ENCODE measurements at places on chromosomes 16 and 17.

- DNase-seq = no peak
These were observed 7.9 kb upstream of the SCNN1G start for GRCh38 chr16:23174622-23175021.

- no peak for DNase-seq
These were observed 1.2 kb downstream of the SEPHS2 start for GRCh38 chr16:30444231-30445148.

DNA sequence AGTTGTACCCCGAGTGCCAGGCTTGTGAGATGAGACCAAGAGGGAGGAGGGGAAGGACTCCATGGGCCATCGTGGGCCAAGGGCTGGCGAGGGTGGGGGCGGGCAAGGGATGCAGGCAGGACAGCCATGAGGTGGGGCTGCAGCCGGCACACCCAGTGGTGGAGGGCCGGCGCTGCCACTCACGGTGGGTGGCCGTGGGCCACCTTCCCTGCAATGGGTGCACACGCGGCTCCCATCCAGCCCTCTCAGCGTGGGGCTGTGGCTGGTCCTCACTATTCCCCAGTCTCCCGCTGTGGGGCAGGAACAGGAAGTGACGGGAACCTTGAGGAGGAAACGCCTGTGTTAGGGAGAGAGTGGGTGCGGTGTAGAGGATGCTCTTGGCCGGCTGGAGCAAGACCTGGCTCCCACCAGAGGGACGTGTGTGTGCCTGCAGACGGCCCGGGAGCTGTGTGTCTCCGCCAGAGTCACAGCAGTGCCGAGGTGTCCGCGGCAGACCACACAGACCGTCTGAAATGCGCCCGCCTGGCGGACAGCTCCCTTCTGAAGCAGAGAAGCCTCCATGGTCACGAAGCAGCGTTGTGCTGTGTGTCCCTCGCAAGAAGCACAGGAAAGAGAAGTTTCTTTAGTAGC, 23.6 kb downstream of the CIBAR2 start:
- no peak for DNase-seq

- DNase-seq = peak; percentile 83
These were observed 73.3 kb downstream of the XYLT1 start for GRCh38 chr16:17397499-17397891.

GRCh38 chr17:29563816-29564215, 3.0 kb downstream of the ABHD15 start:
- no peak for DNase-seq

DNA sequence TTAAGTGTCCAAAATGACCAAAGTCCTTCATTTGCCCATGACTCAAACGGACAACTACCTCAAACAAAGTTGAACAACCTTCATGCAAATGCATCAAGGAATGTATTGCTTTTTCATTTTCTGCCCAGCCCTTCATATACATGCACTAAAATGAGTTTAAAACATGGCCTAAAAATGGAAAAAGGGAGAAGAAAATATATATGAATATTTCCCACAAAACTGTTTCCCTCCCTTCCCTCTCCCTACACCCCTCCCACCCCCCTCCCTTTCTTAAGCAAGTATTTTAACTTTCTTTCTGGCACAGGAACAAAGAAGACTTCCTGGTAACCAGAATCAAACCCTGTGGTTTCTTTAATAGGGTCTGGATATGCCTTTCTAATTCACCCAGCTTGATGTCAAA, 5.5 kb upstream of the FBXL20 start:
- DNase-seq = no peak

DNA sequence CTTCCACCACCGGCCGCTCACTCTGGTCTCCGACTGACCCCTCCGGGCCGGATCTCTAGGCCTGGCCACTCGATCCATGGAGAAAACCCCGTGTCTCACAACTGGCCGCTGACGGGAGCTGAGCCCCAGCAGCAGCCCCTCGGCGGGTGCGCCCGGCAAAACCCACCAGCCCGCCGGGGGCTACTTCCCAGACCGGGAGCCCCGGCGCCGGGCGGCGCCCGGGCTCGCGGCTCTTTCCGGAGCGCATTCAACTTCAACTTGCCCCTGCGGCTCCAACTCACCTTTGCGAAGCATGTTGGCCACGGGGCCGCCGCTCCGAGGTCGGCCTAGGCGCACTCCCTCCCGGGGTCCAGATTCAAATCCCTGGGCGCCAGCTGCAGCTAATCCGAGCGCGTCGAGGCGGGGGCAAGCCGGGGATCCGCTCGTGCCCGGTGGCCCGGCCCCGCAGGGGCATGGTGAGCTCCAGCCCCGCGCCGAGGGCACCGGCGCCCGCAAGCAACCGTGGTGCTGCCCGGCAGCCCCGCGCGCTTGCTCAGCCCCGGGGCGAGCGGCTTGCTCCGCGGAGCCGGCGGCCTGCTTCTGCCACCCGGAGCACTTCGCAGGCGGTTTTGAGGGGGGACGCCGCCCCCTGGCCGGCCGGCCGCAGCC, 438 bp downstream of the RTN4RL1 start:
- peak; percentile 27 for DNase-seq

- no peak for DNase-seq
These were observed 4.7 kb downstream of the SOCS3 start for GRCh38 chr17:78355045-78355641.

- no peak for DNase-seq
These were observed 109.9 kb upstream of the ZFHX3 start for GRCh38 chr16:73157861-73158260.

DNA sequence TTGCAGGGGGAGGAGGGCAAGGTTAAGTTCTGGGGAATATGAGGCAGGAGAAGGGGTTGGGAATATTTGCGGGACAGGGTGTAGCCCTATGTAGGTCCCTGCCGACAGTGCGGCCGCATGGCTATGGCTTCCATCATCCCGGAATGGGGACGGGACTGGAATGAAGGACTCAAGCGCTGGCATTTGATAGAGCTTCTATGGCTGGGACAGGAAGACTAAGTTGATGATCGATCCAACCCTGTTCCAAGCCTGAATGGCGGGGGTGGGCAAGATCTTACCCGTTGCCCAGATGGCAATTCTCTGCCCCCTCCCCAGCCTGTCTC, 47.1 kb downstream of the SRCIN1 start:
- DNase-seq = no peak

GRCh38 chr17:68482576-68483041, 25.3 kb upstream of the WIPI1 start:
- no peak for DNase-seq

DNA sequence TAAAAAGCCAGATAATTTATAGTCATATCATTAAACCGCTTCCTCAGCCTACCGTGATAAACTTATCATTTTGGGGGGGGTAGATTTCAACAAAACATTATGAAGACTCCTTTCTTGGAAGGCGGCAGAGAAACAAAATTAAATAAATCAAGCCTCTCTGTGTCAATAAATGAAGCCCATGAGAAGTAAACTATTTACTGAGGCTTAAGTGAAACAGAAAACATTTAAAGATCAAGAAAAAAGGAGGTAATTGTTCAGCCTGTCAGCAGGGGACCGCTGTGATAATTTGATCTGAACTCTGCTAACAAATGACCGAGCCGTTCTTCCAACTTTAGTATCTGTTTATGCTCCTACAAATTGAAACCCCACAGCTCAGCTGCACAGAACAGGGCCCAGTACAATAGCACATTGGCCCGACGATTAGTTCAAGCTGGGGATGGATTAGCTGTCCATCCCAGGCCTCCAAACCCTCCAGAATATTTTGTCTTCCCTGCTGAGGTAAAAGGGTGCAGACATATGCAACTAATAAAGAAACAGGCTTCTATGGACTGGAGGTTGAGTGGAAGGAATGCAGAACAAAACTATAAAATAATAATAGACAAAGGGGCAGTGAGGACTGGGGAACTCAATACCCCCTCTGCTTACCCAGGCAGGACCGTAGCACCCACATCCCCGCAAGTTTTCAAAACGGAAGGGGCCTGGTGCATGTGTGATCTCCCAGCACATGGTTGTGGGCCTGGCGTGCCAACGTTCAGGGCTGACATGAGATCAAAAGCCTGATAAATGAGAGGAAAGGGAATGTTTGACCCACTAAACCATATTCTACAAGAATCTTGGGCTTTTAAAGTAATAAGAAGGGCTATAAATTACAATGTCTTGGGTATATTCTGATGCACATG, 298.1 kb upstream of the IRX5 start:
- DNase-seq = no peak

DNA sequence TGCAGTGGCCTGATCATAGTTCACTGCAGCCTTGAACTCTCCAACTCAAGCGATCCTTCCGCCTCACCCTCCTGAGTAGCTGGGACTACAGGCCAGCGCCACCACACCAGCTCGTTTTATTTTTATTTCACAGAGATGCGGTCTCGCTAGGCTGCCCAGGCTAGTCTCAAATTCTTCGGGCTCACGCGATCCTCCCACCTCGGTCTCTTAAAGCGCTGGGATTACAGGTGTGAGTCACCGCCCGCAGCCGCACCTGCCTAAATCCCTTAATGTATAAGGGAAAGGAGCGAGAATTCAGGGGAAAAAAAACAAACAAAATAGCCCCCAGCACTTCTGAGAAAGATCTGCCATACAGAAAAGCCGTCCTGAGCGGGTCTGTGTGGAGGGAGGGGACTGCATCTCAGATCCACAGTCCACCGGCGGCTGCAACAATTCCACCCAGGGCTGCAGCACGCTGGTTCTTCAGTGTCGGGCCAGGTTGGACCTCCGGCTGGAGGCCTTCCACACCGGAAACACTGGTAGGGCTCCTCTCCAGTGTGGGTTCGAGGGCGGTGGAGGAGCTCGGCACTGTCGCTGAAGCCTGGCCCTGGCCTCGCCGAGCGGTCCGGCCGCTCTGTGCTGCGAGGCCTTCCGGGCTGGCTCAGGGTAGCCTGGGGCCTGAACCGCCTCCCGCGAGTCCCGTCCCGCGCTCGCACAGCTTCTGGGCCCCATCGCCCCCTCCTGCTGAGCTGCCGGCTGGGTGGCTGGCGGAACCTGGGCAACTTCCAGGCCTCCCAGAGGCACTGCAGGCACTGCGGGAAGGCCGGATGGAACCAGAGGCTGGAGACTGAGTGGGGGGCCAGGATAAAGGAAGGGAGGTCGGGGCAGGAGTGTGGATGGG, 7.0 kb downstream of the ZNF843 start:
- DNase-seq = no peak

GRCh38 chr16:58709333-58709732, 24.8 kb upstream of the SLC38A7 start:
- no peak for DNase-seq

DNA sequence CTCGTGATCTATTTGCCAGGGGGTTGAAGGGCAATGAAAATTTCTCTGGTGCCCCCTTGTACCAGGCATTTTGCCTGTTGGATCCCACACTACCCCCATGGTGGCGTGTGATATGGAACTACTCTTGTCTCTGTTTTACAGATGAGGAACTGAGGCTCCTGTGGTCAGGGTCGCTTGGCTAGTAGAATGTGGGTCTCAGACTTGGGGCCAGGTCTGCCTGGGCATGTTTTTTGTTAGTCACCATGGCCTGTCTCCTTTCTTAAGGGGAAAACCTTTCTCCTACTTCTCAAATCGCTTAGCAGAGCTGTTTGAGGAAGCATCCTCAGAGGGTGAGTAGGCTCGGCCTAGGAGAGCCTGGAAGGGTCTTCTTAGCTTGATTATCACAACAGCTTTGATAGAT, 51.2 kb downstream of the CLEC16A start:
- no peak for DNase-seq

GRCh38 chr17:80826346-80826954, 165.2 kb upstream of the CHMP6 start:
- no peak for DNase-seq

GRCh38 chr17:68231541-68231940, 16.3 kb upstream of the AMZ2 start:
- DNase-seq = no peak

GRCh38 chr17:7927596-7927995, 2.1 kb downstream of the KCNAB3 start:
- no peak for DNase-seq

DNA sequence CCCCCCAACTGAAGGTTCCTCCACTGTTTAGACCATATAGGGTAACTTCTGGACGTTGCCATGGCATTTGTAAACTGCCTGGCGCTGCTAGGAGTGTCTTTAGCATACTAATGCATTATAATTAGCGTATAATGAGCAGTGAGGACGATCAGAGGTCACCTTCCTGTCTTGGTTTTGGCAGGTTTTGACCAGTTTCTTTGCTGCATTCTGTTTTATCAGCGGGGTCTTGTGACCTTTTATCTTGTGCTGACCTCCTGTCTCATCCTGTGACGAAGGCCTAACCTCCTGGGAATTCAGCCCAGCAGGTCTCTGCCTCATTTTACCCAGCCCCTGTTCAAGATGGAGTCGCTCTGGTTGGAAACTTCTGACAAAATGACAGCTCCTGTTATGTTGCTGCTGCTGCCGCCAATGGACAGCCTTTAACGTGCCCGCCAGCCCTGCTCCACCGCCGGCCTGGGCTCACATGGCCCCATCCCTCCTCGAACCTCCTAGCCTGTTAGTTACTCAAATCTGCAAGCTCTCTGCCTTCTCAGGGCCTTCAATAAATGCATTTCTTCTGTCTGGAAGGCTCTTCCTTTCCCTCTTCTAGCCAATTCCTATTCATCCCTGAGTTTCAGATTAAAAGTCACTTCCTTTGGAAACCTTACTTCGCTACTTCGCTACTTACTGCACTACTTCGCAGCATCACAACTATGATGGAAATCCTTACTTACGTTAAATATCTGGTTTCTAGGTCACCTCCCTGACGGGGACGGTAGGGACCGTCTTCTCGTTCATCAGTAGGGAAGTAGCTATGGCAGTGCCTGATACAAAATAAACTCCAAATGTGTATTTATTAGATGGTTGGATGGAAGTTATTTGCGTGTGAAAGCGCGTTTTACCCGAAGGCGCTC, 640 bp upstream of the NAGLU start:
- no peak for DNase-seq

- no peak for DNase-seq
These were observed 343.3 kb downstream of the SEC14L1 start for GRCh38 chr17:77484111-77484510.

DNA sequence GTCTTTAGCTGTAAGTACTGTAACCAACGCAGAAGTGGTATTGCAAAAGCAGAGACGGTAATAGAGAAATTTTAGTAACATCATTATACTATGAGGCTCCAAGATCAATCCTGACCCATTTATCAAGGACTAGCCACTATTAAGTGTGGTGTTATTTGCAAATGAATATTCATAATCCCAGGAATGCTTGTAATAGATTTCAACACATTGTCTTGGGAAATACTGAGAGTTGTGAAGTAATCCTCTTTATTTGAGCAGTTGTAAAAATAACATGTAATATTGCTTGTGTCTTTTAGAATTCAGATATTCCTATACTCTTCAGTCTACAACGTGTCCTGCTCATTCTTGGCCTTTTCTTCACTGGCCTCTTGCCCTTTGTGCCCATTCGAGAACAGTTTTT, 46.4 kb downstream of the GDPD1 start:
- DNase-seq = no peak
